ENCODE measurements at places on chromosomes 1 and 21. TPM values are rescaled to one million over a fixed set of nuclear protein-coding genes. Genes with fewer than 3 reads are reported as not detected.

Gene MANEAL
- total RNA-seq, result 0.81 TPM

Gene TMEM269
- total RNA-seq, result 0.25 TPM

Gene TBX19
- 0.76 TPM for total RNA-seq

Gene NOL9
- 16.4 TPM for total RNA-seq

Gene SLC5A9
- not detected for total RNA-seq

Gene NR5A2
- total RNA-seq, result not detected

Gene SYCP1
- total RNA-seq, result not detected

Gene EVI5
- 22.2 TPM for total RNA-seq

Gene MAP7D1
- total RNA-seq, result 153 TPM

Gene NEK2
- 1.3 TPM for total RNA-seq

Gene HES3
- total RNA-seq, result not detected

Gene SPRR2E
- total RNA-seq, result not detected

Gene NR1I3
- not detected for total RNA-seq

Gene TMPRSS15
- total RNA-seq, result not detected

Gene ALDH4A1
- 24.6 TPM for total RNA-seq

Gene LCK
- 0.25 TPM for total RNA-seq

Gene KIF21B
- 3.0 TPM for total RNA-seq

Gene FAM78B
- under 0.01 TPM for total RNA-seq

Gene RNU1-1
- under 0.01 TPM for total RNA-seq

Gene CR1L
- total RNA-seq, result not detected

Gene PRAMEF26
- not detected for total RNA-seq

Gene CFHR2
- not detected for total RNA-seq

Gene HES5
- not detected for total RNA-seq

Gene NHLH2
- not detected for total RNA-seq

Gene IL20
- not detected for total RNA-seq

All from mesangial cell (primary cell).